ENCODE measurements at places on chromosomes 6 and 20.
A peak's percentile ranks its signal among the peaks of the same experiment; 100 is the strongest.

DNA sequence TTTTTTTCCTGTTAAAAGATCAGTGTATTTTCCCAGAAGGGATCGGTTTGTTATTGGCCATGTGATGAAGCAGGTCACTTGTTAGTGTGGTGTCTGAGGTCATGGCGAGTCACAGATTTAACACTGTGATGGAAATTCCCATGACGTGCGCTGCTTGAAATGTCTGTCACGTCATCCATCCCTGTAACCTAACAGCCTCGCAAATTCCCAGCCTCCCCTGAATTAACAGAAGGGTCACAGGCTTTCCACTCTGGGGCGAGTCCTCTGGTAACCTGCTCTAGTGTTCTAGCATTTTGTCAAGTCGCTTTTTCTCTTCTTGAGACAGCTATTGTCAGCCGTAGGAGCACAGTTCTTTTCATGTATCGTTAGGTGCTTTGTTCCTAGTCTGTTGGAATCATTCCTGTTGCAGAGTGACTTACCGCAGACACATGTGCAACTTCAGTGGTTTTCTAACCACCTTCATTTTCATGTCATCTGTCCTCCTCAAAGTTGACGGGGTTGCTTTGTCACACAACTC lies 137.2 kb downstream of the MAP3K4 start:
- no peak for DNase-seq

- DNase-seq, result no peak
These were observed 488.7 kb upstream of the NRSN1 start for GRCh38 chr6:23637296-23637695.

DNA sequence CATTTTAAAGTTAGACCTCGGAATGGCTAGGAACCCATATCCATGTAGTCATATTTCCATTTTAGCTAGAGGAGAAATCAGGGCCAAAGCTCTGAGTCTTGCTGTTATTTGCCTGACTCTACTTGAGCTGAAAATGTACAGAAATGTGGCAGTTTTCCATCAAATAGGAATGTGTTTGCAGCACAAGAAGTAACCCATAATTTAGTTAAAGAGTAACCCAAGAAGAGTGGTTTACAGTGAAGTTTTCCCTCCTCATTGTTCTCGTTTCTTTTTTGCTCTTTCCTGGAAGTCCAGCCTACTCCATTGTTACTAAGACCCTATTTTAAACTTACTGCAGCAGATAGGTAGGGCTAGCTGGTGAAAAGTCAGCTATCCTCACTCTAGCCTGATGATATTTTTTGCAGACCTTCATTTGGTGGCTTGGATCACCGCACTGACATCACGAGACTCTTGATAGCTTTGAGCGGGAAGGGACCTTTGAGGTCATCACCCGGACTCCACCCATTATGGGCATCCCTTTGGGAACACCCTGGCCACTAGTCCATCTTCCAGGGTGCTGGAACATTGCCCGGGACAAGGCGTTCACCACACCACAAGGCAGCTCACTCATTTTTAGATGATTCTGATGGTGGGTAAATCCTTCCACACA lies 28.0 kb upstream of the ADGRF5 start:
- DNase-seq, result peak; percentile 55

DNA sequence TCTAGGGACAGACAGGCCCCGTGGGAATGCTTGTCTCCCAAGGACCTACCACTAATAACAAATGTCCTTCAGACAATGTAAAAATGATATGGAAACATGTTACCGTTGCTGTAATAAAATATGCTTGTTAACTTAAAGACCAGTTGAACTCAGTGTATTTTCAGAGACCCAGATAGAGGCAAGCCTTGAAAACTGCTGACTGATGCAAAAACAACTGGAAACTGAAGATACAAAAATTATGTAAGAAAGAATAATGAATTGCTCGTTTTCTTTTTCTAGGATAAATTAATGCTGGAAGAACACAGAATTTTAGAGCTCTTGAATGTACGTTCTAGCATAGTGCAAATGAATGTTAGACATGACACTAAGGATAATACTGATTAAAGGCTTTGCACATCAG lies 311.5 kb upstream of the MAN1A1 start:
- no peak for DNase-seq

DNA sequence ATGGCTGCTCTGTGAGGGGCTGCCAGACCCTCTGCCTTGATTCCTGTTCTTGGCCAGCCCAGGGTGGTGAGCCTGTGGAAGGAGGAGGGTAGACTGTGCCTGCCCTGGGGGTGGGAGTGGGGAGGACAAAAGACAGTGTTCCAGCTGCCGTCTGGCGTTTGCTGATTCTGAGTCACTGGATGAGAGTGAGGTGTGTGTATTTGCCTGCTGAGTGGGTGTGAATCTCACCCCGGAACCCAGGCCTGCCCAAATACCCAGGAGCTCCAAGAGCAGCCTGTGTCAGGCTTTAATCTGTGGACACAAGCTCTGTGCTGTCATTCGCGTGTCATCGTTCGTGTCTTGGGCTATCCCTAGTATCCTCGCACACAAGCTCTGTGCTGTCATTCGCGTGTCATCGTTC lies 2.6 kb upstream of the LKAAEAR1 start:
- no peak for DNase-seq

DNA sequence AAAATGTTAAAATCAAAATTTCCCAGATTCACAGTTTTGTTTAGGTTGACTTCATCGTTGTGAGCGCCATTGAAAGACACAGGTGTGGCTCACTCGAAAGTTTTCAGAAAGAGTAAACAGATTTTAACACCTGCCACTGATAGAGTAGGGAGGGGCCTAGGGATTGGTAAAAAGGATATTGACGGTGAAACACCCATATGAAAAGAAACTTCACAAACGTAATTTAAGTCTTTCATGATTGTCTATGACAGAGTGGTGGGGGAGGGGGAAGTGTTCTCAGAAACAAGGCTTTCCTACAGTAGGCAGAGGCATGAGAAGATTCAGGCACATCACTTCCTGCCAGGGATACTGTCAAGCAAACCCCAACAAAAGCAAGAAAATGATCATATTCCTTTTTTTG lies 101.4 kb downstream of the PERP start:
- no peak for DNase-seq

DNA sequence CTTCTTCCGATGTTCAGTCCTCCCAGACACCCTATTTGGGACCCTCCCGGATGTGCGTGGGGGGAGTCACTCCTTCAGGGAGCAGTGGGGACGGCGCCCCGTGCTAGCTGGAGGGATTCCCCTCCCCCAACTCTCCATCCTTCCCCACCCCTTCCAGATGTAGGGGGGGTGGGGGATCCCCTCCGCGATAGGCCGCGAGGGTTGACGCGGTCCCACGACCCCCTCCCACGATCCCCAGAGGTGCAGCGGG lies 548 bp downstream of the GNL1 start:
- no peak for DNase-seq

DNA sequence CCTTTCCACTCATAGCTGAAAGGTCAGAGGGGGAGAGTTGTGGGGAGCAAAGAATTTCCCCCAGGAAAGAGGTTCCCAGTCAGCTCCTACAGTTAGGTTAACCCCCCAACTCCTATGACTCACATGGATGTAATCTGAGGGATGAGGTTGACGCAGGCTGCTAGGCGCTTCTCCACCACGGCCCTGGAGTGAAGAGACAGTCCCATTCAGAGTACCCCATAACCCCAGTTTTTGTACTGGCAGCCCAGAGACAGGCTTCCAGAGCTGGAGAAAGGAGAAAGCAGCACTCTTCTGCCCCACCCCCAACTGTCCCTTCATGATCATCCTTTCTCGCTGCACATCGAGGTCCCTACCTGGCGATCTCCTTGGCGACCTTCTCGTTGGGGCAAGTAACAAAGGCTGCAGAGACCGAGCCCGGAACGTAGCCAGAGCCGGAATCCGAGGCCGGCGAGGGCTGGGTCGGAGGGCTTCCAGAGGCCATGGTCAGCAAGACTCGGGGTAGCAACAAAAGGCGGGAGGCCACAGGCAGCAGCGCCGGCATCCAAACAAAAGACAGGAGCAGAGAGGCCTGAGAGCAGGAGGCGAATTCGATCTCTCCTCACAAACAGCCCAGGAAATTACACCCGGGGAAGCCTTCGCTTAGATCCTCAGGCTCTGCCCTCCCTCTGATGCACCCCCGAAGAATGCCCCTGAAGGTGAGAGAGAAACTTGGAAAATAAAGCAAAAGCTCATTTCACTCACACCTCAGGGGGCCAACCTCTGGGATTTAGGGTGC lies 592 bp downstream of the CUTA start:
- DNase-seq, result no peak

DNA sequence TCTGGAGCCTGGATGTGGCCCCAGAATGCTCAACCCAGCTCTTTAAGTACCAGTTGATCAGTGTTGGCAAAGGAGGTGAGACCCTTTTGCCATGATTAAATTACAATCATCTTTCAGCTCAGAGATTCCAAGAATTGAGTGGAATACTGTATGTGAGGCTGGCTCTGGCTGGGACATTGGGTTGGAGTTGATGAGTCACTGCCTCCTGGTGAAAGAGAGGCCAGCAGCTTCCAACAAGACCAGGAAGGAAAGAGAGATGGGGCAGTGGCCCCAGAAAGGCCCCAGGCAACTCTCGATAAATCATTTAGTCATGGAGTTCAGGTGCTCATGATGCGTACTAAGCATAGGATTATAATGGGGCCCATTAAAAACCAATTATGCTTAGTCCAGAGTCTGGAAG lies 2.1 kb downstream of the TGM6 start:
- no peak for DNase-seq

DNA sequence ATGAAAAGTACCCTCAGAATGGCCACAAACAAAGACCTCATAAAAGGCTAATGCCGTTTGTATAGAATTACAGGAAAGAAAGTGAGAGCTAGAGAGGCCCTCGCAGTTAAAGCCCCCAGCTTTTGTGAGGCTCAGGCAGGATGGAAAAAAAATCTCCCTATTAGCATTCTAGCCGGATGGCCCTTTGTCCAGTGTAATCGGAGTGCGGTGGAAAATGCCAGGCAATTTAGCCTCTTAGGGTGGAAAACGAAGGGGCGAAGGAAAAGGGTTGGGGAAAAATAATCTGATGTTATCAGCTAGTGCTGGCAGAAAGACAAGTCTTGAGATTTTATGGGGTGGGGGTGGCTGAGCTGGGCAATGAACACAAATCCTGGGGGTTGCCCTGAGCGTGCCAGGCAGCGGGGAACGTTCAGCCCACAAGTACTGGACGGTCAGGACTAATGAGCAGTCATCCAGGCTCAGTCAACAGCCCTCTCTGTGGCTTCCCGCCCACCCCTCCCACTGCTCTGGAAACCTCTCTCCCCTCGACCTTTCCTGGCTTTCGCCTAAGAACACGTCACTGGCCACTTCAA lies 92.4 kb downstream of the PSMG4 start:
- DNase-seq, result no peak

DNA sequence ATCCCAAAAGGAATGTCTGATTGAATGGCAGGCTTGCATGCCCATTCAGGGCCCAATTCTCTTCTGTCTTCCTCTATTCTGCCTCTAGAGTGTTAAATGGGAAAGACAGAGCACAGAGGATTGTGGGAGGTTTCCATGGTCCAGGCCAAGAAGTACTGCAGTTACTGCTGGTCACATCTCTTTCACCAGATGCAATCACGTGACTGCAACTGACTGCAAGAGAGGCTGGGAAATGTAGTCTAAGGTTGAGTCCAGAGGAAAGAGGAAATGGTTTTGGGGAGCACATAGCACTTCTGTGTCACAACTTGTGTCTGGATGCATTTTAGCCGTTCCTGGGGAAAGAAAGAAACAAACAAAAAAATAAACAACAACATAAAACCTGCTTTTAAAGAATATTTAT lies 336.4 kb upstream of the BTBD3 start:
- DNase-seq, result no peak

DNA sequence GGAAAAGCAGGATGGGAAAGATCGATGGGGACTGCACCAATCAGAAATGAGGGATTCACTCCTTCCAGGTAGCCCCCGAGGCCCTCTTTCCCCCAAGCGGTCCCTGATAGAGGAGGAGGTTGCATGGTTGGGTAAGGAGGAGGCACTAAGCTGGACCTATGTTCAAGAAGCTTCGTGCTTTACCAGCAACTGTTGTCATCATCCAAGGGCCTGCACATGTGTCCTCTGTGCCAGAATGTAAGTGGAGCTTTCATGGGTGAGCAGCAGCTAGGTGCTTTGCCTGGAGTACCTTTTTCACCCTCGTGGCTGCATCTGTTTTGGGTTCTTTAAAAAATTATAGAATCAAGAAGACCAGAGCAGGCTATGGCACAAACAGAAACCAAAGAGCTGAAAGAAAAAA lies 54.0 kb downstream of the GMPR start:
- DNase-seq, result no peak

Measured in aorta (tissue), 5 donors.